ENCODE measurements at places on chromosomes 4 and X.

DNA sequence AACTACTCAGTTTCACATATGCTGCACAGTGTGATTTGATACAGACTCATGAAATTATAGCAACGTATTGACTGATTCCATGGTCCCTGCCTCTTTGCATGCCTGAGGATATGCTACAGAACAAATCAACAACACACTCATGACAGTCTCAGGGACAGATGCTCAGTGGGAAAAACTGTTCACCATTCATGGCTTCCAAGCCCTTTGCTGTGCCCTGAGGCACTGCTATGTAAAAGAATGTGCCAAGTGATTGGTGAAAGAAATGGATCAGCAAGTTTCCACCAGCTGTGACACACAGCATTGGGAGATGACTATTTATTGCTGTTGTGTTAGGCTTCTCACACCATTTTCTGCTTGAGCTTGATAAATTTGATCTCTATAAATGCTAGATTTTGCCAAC, 825.6 kb upstream of the INTU start:
- DNase-seq = no peak

- no peak for DNase-seq
Observed at GRCh38 chr4:141705747-141706377, 69.5 kb downstream of the IL15 start.

- peak; percentile 42 for DNase-seq
Observed at GRCh38 chr4:55396308-55397125, 760 bp downstream of the TMEM165 start.

DNA sequence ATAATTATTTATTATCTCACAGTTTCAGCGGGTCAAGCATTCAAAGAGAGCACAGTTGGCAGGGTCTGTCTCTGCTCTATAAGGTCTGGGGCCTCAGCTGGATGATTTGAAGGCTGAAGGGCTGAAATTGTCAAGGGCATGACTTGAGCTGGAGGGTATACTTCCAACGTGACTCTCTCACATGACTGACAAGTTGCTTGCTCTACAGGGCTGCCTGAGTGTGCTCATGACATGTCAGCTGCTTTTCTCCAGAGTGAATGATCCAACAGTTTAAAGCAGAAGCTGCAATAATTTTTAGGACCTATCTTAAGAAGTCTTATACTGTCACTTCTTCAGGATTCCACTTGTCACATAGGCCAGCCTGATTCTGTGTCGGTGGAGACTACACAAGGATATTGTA, 51.2 kb downstream of the TIGD2 start:
- no peak for DNase-seq

- DNase-seq = no peak
Observed at GRCh38 chr4:5785806-5786680, 75.0 kb downstream of the EVC start.

GRCh38 chr4:76276813-76277212, 25.3 kb downstream of the FAM47E start:
- no peak for DNase-seq

GRCh38 chrX:40004921-40005291, 92.9 kb downstream of the BCOR start:
- no peak for DNase-seq

GRCh38 chr4:163591614-163592020, 97.1 kb downstream of the TMA16 start:
- DNase-seq = no peak

DNA sequence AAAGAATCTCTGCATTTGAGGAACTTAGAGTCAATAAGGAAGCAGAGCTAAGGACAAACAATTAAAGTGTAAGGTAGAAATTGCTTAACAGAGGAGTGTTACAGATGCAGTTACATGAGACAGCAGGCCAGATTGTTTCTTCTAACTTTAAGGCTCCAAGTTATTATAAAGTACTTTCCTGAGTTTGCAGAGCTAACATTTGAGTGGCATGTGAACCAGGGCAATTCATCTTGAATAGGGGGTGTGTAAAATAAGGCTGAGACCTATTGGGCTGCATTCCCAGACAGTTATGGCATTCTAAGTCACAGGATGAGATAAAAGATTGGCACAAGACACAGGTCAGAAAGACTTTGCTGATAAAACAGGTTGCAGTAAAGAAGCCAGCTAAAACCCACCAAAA, 7.6 kb upstream of the LNX1 start:
- DNase-seq = no peak

DNA sequence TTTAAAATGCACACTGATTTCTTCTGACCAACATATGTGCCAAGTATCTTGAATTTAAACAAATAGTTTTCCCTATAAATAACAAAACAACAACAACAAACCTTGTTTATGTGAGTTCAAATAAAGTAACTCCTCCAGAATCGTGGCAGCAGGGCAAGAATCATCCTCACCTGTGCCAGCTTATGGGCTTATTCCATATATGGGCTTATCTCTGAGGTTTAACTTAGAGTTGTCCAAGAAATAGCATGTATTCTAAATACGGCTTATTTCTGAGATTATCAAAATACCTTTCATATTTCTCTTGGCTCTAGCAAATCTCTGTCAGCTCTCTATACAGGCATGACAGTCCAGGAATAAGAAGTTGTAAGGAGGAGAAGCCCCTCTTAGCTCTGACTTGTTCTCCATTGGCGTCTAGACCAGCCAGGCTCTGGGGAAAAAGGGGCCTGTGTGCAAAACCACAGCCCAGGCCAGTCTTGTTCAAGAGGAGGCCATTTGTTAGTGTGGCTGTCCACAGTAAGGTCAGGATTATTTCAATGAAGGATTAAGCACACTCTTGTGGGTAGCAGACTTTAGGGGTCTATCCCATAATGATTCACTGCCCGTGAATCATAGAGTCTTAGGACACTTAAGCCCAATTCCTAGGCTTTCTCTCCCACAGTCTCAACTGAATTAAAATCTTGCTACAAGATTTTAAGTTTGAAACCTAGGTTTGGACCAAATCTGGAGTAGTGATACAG, 63.2 kb downstream of the FRAS1 start:
- no peak for DNase-seq

GRCh38 chr4:66275411-66276038, 605.2 kb upstream of the EPHA5 start:
- DNase-seq = no peak

DNA sequence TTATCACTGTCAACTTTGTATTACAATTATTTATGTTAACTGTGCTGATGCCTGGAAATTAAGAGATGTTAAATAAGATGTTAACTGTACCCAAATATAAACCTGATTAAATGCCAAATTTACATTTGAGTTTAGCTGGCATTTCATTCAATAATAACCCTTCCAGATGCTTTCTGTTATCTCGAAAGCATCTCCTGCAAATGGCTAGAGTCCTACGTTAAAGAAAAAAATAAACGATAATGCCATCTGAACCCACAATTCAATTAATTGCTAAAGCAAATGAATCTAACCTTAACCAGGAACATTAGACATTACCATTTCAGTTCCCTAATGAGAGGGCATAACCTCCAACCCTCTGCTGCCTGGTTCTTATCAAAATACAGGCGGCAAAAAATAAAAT, 145.0 kb downstream of the ADAMTS3 start:
- no peak for DNase-seq

DNA sequence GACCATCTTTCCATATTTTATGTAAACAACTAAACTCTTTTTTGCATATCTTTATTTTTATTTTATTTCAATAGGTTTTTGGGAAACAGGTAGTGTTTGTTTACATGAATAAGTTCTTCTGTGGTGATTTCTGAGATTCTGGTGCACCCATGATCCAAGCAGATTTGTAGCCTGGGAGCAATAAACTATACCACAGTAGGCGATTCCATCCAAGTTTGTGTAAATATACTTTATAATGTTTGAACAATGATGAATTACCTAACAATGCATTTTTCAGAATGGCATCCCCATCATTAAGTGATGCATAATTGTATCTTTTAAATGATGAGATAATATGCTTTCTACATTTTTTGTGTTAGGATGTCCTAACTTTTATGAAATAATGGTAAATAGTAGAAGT, 39.2 kb upstream of the CYSLTR1 start:
- DNase-seq = no peak

DNA sequence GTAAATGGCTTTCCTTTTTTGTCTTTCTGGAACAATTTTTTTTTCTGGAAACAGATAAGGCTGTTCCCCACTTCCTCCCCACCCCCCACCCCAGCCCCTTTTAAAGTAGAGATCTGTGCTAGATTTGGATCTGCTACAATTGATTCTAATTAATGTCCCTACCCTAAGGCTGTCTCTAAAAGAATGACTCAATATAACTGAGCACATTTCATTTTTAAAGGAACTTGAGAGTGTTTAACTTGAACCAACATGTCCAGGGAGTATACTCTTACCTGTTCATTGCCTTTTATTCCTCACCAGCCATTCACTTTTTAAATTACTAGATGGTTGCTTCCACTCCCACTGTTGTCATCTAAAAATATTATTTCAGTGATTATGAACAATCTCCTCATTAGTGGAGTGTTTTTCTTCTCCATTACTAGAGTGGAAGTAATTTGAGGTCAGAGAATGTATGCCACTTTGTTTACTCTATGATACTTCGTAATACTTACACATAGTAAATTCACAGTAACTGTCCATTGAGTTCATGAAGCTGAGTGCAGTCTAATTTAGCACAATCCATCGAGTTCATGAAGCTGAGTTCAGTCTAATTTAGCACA, 14.1 kb upstream of the CNOT6L start:
- no peak for DNase-seq

DNA sequence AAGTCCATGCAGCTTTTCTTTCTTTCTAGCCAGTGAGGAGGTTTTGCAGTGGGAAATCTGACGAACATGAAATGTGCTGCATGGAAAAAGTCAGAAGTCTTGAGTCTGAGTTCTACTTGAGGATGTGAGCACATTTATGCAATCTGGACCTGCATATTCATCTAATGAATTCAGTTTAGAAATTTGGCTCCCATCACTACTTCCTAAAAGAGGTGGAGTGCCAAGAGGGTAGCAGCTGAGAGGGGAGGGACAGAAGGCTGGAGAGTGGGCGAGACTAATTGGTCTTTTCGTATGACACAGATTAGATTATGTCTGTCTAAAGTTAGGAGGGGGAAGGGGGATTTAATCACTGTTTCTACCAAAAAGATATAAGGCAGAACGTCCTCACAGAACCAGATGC, 535.9 kb downstream of the IQCM start:
- no peak for DNase-seq

DNA sequence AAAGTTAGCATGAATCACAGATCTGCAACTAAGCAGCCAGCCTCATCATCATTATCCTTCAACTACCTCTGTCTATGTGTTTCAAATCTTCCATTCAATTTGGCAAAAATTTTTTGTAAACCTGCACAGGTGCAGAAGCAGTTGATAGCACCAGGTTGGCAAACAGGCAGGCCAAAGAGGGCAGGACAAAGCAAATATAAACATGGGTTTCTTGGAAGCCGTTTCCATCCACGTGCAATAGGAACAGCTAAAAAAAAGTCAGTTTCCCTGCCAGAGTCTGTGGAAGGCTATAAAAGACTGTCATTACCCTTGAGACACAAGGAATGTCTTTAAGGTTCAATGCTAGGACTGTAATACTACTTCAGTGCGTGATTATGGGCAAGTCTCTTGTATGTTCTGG, 253.2 kb downstream of the PDHA2 start:
- no peak for DNase-seq

DNA sequence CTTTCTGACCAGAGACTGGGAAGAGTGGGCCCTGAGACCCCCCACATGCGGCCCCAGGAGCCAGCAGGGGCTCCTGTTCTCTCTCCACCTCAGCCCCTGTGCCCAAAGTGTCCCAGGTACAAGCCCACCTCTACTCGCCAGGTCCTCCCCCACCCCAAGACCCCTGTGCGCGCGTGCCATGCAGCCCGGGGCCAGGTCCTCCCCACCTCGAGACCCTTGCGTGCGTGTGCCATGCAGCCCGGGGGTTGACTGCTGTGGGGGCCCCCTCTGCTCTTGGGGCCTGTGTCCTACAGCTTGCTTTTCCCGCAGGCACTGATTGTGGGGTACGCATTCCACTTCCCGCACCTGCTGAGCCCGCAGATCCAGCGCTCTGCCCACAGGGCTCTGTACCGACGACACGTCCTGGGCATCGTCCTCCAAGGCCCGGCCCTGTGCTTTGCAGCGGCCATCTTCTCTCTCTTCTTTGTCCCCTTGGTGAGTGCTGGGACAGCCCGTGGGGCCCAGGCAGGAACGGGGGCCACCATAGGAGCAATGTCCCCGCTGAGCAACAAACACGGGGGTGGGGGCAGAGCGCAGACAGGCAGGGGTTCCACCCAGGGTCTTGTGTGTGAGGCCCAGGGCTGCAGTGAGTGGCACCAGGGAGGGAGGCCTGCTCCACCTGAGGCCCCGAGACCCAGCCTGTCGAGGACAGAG, 20.3 kb downstream of the DGKQ start:
- DNase-seq = no peak

DNA sequence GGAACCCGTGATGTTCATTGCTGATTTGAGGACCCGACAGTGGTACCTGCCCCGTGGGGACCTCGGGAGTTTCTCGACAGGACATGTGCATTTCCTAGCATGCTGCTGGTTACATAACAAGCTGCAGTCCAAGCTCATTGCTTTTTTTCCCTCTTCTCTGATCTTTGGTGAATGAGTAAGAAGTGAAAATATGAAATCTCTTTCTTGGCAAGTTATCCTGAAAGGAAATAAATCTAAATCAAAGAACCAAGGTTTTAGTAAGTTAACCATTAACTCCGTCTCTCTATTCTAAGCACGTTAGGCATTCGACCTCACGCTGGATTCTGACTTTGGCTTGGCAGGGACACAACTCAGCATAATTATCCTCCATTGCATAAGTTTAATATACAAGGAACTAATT, 86.6 kb downstream of the STK32B start:
- no peak for DNase-seq

GRCh38 chr4:102477657-102478056, 23.5 kb upstream of the NFKB1 start:
- no peak for DNase-seq

- DNase-seq = no peak
Observed at GRCh38 chr4:90112715-90113114, 14.5 kb upstream of the CCSER1 start.

- no peak for DNase-seq
Observed at GRCh38 chrX:102808336-102808735, 87.8 kb downstream of the GPRASP3 start.

GRCh38 chrX:53660004-53660403, 26.5 kb downstream of the HUWE1 start:
- no peak for DNase-seq

- no peak for DNase-seq
Observed at GRCh38 chr4:148015058-148015457, 283.2 kb downstream of the ARHGAP10 start.

DNA sequence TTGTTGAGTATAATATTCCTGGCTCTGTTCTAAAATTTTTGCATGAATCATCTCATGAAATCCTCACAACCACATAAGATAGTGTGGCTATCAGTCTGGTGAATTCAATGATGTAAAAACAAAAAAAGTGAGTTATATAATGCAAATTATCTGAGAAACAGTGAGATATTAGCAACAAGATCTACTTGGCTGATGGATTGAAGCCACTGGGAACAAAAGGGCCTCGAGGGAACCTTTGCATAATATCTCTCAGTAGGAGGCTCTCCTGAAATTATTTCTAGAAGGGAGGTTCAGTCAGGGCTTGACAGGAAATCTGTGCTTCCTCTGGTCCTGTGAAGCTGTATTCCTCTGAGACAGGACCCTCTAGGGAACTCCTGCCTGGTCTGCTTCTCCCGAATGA, 30.1 kb upstream of the NUP54 start:
- no peak for DNase-seq

GRCh38 chrX:13367950-13368349, 48.1 kb upstream of the ATXN3L start:
- no peak for DNase-seq

- DNase-seq = no peak
Observed at GRCh38 chr4:105422207-105422920, 51.5 kb downstream of the PPA2 start.

GRCh38 chr4:114563536-114564315, 34.9 kb upstream of the UGT8 start:
- no peak for DNase-seq

Data from activated CD8-positive, alpha-beta T cell treated with anti-CD3 and anti-CD28 coated beads, Interleukin-2, amount 10 ng/mL, durations not matched to agents 7 days and 5 days (primary cell).